Left renal pelvis (tissue), 4 donors: ENCODE measurements at places on chromosomes 3 and 15.

GRCh38 chr3:52020796-52021195 is 25.1 kb upstream of the RPL29 start:
- DNase-seq: no peak

DNA sequence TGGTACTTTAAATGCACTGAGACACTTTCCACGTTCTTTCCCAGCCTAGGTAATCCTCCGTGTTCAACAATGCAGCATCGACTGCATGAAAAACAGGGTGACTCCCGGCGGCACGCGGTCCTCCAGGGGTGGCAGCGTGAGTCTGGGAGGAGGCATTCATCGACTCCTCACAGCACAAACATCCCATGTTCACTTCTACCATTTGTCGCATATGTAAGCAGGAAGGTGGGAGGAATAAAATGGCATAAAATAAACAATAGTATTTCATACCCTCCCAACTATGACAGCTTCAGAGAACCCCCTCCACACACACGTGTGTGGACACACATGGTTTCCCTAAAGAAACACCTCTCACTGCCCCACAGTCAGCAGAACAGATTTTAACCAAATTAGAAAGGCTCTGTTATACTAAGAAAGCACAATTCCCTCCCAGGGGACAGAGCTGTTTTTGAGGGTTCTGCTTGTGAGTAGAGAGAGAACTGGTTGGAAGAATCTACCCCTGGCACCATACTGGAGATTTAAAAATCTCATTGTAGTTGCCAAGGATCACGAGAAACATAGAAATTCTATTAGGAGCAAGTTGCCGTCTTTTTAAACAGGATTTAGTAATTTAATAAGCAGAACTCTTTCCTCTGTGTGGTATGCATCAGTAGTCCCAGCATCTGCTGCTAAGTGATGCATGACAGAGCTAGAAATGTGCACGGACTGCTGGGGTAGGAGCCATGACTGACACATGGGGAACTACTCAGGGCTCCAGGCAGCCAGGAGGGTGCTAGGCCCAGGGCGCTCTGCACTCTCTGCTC is 6.0 kb downstream of the FAM43A start:
- no peak for DNase-seq

DNA sequence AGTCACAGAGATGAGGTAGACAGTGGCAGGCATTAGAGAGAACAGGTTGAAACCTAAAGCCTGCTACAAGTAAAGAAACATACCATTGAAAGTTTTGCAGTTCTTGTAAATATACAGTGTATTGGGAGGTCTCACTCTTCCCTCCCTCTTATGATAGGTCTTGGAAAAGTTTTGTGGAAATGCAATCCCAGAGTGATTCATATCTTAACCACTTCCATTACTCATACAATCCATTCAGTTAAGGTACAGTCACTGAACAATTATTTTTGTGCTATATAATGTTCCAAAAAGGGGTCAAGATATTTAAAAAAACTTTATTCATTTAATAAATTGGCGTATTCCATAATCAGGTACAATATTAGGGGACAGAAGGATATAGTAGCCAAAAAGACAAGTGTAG is 737.7 kb upstream of the ALCAM start:
- no peak for DNase-seq

GRCh38 chr15:100972975-100973350 is 53.8 kb downstream of the LRRK1 start:
- no peak for DNase-seq

DNA sequence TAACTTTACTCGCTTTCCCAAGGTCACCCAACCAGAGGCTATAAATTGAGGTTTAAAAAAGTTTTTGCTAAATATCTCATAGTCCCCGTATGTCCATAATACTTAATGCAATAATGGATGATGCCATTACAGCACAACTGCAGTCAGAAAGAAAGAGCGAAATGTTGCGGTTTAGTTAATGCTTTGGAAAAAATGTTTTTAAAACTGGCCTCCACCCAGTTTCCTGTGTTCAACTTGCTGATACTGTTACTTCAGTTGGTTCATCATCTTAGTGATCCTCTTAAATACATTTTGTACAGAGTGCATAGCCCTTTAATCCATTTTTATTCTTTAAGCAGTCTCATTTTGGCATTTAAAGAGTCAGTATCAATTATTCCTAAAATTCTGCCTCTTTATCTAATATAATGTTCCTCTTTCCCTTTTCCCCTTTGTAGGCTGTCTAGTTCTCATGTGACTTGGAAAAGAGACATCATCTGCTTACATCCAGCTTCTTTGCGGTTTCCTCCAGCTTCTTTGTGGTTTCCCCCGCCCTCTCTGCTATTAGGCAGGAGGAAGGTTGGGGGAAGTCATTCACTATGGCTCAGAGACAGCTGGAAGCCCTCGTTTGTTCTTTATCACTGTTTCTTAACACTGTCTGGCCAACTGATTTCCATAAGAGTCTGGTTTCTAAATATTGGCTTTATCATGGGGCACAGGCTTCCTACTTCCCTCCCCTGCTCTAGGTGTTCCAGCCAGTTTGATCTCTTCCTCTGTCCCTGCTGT is 154.3 kb downstream of the GOLIM4 start:
- no peak for DNase-seq

GRCh38 chr3:64152676-64153466 is 72.4 kb downstream of the PRICKLE2 start:
- no peak for DNase-seq

GRCh38 chr3:7618606-7619005 is 757.7 kb downstream of the GRM7 start:
- DNase-seq: no peak
